ENCODE measurements at places on chromosomes 7 and 10.
A peak's percentile ranks its signal among the peaks of the same experiment; 100 is the strongest.

GRCh38 chr10:131175891-131176290, 135.6 kb downstream of the TCERG1L start:
- no peak for DNase-seq

DNA sequence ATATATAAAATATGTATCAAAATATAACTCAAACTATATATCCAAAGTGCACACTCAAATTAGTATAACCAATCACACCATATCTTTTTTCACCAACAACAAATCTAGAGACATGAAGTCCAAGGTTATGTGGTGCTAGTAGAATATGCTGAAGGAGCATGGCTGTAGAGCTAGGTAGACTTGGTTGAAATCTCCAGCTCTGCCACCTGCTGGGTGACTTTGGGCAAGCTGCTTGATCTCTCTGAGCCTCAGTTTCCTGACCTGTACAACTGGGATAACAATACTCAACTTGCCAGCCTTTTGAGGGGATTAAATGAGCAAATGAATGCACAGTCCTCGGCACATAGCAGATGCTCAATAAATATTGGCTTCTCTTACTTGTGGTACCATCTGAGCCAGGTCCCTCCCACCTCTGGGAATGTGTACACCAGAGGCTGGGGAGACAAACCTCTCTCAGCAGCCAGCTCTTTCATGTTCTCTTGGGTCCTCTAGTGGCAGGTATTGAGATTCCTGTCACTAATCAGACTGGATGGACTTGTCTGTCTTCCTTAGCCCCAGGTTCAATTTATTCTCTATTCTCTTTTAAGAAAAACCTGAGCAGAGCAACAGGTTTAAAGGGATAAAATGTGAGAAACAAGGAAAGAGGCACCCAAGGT, 94.3 kb upstream of the PDE1C start:
- no peak for DNase-seq

- no peak for DNase-seq
These were observed 186.1 kb downstream of the BMPER start for GRCh38 chr7:34091321-34091917.

- no peak for DNase-seq
These were observed 164.9 kb downstream of the CPED1 start for GRCh38 chr7:121153411-121153810.

- DNase-seq: no peak
These were observed 125.3 kb upstream of the RSU1 start for GRCh38 chr10:16942381-16943078.

GRCh38 chr7:33059635-33060034, 2.9 kb downstream of the NT5C3A start:
- DNase-seq: no peak

GRCh38 chr7:138001529-138002095, at the start of gene CREB3L2:
TSS of gene CREB3L2 (minus strand) at chr7:138002086. CDS start at chr7:138001705, 381 bp downstream.
- DNase-seq: peak; percentile 46

- no peak for DNase-seq
These were observed 751.9 kb upstream of the POT1 start for GRCh38 chr7:125681508-125681907.

DNA sequence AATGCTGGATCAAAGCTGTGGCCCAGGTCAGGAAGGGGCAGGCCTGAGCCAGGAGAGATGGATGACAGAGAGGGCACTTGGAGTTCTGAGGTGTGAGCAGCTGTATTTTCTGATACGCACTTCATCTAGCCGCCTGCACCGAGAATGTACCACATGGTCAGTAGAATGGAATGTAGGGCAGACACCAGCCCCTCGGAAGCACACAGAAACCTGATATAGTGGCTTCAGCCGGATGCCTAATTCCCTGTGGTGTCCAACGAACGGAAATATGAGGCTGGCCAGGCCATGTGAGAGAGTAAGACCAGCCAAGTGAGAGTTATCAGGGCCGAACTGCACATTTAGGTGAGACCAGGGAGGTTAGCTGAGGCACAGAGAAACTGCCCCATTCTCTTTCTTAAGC, 46.7 kb upstream of the PLCE1 start:
- DNase-seq: no peak

GRCh38 chr7:153070141-153070540, 310.6 kb downstream of the ACTR3B start:
- no peak for DNase-seq

- no peak for DNase-seq
These were observed 23.6 kb upstream of the CREB3L2 start for GRCh38 chr7:138025215-138026186.

DNA sequence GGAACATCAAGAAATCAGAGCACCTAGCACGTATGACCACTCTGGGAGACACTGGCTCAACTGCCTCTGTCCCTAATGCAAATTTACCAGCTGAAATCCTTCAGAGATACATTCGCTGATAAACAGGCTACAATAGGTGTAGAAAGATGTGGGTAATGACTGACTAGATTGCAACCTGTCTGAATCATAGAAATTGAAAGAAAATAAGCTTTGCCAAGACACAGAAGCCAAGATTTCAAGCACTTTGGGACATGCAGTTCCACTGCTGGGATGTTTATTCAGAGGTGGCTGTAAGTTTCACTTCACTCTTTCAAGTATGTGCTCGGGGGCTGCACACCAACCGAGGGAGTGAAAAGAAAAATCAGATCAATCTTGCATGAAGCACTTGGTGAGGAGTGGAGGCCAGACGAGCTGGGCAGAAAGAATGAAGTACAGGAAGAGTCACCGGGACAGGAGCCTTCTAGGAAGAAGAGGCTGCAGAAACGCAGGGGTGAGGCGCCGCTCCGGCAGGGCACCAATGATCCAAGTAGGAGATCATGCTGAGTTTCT, 276.7 kb downstream of the PARD3 start:
- DNase-seq: no peak

DNA sequence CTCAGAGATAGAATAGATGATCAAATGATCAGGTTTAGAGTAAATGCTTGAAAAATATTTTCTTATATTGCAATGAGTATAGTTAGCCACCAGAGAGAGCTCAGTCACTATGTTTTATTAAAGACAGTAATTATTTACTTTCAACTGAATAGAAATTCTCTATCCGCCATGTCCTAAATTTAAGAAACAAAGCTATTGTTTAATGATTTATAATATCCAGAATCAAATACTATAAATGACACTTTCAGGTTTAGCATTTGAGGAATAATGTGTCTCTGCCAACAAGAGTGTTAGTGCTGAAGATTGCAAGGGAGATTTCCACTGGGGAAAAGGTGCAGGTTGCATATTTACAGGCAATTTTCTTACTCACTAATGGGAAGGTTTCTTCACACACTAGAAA, 184.7 kb downstream of the DGKB start:
- DNase-seq: no peak

GRCh38 chr7:138350701-138351357, 109.2 kb upstream of the TRIM24 start:
- no peak for DNase-seq

DNA sequence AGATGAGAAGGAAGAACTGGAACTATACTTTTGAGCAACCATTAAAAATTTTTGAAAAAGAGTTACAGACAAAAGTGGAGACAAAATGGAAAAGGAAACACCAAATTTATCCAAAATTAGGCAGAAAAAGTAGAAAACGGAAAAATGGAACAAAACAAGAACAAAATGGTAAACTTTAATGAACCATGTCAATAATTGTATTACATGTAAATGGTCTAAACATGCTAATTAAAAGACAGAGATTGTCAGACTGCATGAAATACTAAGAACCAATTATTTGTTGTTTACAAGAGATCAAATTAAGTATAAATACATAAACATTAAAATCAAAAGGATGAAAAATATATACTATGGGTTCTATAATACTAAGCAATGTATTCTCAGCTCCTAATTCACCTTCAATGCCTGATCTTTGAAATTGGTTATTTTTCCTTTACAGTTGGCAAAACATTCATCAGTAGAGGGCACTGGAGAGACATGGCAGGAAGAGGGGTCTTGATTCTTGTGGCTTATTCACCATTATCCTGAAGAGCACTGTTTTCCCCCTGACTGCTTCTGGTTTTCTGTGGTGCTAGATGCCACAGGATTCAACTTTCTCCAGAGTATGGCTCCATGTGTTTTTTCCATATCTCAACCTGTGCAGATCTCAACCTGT, 124.9 kb downstream of the ELFN1 start:
- DNase-seq: no peak

DNA sequence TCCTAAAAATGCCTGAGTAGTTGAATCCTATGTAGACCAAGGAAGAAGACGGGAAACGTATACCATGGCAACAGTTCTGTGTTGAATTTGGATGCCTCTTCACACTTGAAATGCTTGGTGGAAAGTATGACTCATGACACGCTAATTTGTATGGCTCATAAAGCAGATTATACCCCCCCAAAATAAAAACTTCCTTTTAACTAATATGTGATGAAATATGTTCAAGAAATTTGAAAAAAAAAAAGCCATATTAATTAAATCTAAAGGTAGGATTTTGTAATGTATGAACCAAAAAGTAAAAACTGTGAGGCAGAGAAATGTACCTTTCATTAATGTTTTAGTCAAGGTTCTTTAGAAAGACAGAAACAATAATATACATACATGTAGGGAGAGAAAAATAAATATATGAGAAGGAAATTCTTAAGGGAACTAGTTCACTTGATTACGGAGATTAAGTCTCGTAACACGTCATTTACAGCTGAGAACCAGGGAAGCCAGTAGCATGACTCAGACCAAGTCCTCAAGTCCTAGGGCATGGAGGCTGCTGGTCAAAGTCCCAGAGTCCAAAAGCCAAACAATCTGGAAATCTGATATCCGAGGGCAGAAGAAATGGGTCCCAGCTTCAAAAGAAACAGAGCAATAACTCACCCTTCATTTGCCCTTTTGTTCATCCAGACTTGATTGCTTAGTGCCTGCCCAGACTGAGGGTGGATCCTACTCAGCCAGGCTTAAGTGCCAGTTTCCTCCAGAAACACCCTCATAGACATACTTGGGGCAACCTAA, 485.1 kb downstream of the SEMA3D start:
- no peak for DNase-seq

DNA sequence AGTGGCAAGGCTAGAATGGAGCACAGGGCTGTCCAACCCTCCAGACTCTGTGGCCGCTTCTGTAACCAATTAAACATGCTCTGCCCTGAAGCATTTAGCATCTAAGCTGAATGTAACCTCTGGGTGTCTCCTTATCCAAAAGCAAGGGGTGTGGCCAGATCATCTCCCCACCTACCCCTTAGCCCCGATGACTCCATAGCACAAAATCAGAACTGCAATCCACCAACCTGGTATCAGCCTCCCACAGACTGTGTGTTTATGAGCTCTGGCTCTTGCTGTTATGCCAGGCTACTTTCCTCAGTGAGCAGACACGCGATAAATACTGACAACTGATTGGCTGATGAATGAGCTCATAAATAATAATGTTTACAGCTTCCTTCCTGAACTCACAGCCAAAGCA, 3.2 kb downstream of the FRMD4A start:
- no peak for DNase-seq

DNA sequence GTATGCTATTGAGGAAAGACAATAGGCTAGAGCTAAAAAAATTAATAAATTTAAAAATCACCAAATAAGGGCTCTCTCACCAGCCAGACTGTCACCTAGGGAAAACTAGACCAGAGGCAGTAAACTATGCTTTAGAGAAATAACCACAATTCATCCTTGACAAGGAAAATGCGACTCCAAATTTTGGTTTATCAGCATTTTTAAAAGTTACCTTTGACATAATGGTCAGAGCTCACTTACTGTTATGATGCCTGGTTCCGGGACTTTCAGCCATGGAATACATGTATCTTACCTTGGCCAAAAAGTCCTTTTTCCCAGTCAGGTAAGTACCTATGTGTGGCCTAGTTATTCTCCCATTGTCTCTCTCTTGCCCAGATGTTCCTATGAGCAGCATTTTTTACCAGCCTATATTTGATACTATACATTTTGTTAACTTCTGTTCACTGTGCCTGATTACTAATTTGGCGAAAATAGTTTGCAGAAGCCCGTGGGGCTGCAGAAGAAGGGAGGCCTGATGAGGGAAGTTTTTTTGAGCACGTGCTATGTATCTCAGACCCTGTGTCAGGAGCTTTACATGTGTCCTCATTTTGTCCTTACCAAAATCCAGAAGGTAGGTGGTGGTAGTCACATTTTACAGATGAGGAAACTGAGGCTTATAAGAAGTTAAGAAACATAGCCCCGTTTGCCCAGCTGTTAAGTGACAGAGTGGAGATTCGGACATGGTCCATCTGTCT, 149.7 kb downstream of the CELF2 start:
- DNase-seq: no peak

DNA sequence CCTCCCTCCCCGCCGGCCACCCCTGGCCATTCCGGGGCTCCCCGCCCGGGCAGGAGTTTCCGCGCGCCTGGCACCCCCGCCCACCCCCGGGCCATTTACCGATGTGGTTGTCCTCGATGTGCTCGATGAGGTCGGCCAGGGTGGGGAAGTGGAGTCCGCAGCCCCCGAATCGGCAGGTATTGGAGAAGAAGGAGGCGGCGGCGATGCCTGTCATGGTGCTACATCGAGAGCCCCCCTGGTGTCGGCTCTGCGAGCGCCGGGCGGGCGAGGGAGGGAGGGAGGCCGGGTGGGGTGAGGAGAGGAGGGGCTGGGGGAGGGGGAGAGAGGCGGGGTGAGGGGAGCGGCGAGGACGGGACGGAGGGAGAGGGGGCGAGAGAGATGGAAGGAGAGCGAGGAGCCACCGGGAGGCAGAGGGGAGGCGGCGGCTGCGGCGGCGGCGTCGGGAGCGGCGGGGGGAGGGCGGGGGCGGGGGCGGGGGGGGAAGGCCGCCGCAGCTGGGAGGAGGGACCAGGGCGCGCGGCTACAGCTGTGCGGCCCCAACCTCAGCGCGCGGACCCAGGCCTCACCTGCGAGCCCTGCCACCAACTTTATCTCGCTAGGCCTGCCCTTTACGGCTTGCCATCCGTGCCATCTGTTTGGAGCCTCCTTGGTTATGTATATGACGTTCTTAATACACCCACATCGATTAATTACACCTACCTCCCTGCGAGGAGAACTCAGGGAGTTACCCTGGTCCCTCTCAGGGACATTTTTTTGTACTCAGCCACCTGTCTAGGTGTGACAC, at the start of gene JAZF1:
Gene JAZF1 (minus strand): TSS at position 432 of the 784 bp plus-strand sequence.
- peak; percentile 67 for DNase-seq

DNA sequence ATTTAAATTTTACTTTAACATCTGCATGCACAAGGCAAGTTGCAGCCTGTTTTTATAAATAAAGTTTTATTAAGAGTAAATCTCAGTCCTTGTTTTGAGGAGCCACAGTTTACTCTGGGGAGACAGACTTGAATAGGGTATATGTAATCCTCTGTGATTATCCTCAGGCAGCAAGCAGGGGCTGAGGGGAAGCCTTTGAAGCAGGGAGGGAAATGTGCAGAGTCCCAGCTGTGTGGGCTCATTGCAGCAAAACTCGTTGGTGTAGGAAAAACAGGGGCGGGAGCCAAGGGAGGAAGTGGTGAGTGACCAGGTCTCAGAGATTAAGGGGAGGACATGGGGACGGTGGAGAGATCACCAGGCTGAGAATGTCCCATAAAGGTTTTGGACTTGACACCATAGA, 34.3 kb upstream of the SMC3 start:
- no peak for DNase-seq

GRCh38 chr7:141291541-141291940, 217.7 kb downstream of the TMEM178B start:
- DNase-seq: no peak

GRCh38 chr10:12541446-12542067, 192.2 kb downstream of the CAMK1D start:
- no peak for DNase-seq

GRCh38 chr7:126658684-126659083, 594.1 kb downstream of the GRM8 start:
- DNase-seq: no peak
